ENCODE measurements at places on chromosomes 6 and 20.

DNA sequence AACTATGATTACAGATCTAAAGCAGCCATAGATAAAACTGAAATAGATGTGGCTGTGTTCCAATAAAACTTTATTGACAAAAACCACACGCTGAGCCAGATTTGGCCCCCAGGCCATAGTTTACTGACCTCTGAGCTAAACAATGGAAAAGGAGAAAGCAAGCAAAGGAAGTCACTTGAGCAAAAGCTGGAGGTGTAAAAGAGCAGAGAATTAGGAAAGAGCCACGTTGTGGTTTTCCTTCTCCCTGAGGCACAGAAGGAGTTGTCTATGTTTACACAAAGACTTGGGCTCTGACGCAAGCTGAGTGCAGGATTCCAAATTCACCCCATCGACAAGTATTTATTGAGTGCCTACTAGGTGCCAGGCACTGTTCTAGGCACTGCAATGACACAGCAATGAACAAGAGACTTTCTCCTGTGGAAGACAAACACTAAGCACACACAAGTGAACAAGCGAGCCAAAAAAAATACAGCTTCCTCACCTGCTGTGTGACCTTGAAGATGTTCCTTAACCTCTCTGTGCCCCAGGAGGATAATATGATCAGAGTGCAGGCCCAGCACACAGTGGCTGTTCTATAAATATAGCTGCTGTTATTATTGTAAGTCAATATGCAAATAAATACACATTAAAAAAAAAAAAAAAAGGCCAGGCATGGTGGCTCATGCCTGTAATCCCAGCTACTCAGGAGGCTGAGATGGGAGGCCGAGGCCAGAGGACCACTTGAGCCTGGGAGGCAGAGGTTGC, 75.4 kb upstream of the PTPN1 start:
- DNase-seq: no peak

GRCh38 chr6:7730784-7731227, 4.9 kb downstream of the BMP6 start:
- peak; percentile 97 for DNase-seq

DNA sequence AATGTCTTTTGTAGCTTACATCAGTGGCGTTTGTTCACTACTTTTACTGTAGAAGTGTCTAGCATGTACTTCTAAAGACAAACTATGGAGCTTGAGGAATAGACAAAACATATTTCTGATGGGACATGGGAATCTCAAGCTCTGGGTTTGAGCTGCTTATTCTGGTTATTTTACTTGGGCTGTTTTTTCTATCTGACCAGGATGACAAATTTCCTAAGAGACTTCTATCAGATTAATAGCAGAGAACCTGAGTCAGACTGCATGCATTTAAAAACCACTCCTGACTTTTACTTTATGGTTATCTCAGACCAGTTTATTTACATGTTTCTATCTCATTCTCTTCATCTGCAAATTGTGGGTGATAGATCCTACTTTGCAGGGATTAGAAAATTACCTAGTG, 1282.3 kb upstream of the GJE1 start:
- DNase-seq: peak; percentile 44

- no peak for DNase-seq
Measured at GRCh38 chr6:20314866-20315845, 86.5 kb upstream of the E2F3 start.

DNA sequence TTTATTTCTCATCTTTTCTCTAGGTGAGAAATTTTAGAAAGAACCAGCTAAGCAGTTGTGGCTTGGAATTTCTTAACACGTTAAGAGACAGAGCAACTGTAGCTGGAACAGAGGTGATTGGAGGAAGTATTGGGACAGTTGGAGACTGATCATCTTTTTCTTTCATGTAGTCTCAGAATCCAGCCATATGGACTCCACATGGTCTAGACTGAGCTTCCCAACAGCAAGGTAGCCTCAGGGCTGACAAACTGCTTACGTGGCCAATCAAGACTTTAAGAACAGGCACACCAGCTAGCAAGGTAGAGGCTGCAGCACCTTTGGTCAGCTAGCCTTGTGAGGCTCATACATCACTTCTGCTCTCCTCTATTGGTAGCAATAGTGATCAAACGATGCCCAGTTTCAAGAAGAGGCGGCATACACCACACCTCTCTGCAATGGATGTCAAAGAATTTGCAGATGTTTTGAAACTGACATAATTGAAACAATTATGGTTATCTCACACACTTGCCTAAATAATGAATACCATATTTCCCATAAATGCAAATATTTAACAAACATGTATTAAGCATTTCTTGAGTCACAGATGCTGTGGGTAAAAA, 590.5 kb upstream of the SLC35B3 start:
- DNase-seq: no peak

GRCh38 chr6:135161411-135162395, 19.4 kb upstream of the MYB start:
- no peak for DNase-seq

DNA sequence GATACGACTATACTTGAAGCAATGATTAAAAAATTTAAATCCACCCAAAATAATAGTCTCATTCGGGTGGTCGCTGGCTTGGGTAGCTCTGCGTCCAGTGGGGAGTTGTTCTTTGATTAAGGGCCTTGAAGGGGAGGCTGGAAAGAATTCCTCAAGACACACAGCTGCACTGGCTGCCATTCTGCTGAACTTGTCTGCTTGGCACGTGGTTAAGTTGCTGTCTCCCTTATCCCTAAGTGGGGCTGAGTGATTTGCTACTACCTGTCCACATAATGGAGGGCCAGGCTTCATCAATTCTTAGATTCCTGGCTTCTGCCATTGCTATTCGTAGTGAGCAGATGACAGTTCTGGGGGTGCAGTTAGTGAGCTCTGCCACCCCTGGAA, 98.5 kb downstream of the GMPR start:
- DNase-seq: no peak
